Thymus (tissue), 14 donors: ENCODE measurements at places on chromosomes 2 and 18. TPM values are rescaled to one million over a fixed set of nuclear protein-coding genes. Genes with fewer than 3 reads are reported as not detected.

Gene IL36G
- total RNA-seq = 0.24 TPM

Gene PPP4R1
- 44.5 TPM for total RNA-seq

Gene GALNT13
- total RNA-seq = 0.28 TPM

Gene DDX18
- 78.3 TPM for total RNA-seq

Gene ELOA2
- not detected for total RNA-seq

Gene CNGA3
- total RNA-seq = 0.09 TPM

Gene USP40
- total RNA-seq = 16.1 TPM

Gene COL5A2
- 28.2 TPM for total RNA-seq

Gene ZNF396
- total RNA-seq = 1.7 TPM

Gene SLC23A3
- 0.47 TPM for total RNA-seq

DNA sequence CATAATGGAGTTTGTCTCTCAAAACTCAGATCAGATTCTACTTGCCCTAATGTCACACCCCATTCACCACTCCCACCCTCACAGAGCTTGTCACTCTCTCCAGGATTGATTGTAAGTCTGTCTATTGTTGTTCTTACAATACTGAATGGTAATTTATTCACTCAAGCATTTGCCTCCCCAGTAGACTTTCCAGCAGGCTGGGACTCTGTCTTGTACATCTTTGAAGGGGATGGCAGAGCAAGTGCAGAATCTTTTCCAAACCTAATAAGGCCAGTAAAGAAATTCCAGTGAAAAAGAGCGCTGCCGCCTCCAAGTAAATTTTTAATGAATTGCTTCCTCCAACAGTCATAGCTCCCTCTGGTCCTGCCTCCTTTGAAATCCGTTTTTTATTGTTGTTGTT is 56.9 kb downstream of the RBM43 start:
- H3K27ac ChIP-seq = no peak overlapping the region
- no peak overlapping the region for H3K4me3 ChIP-seq
- H3K27me3 ChIP-seq = no peaks in the 10 kb centered on the region
- no peaks in the 10 kb centered on the region for H3K36me3 ChIP-seq

- no peak for DNase-seq
- H3K27me3 ChIP-seq = no peaks in the 10 kb centered on the region
- H3K4me1 ChIP-seq = no peaks in the 10 kb centered on the region
- H3K27ac ChIP-seq = no peak overlapping the region
- peaks cover 51% of the 10 kb centered on the region for H3K36me3 ChIP-seq
- no peak overlapping the region for H3K4me3 ChIP-seq
Observed at GRCh38 chr2:172484253-172484652, 56.9 kb downstream of the ITGA6 start.

GRCh38 chr18:4333043-4333442 is 122.1 kb downstream of the DLGAP1 start:
- H3K4me3 ChIP-seq = no peak overlapping the region
- no peak for DNase-seq
- no peaks in the 10 kb centered on the region for H3K36me3 ChIP-seq
- H3K4me1 ChIP-seq = no peaks in the 10 kb centered on the region
- no peak overlapping the region for H3K27ac ChIP-seq

- H3K4me1 ChIP-seq = peaks cover 4% of the 10 kb centered on the region
- no peak overlapping the region for H3K27ac ChIP-seq
- H3K36me3 ChIP-seq = peaks cover 29% of the 10 kb centered on the region
- H3K27me3 ChIP-seq = no peaks in the 10 kb centered on the region
- DNase-seq = no peak
Observed at GRCh38 chr2:232336981-232337720, 41.4 kb upstream of the ALPP start.

DNA sequence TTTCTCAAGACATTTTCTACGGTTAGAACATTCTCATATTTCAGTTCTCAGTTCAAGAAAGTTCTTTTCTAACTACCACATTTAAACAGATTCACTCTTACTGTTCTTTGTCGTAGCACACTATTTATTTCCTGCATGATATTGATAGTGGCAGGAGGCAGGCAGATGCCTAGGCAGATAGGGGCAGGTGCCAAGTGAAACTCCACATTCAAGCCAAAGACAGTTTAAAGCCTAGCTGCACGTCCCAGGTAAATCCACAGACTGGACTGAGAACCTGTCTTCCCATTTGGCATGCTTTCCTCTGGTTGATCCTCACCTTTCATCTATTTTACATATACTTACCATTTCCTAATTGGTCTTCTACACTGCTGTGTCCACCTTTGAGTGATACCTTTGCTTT is 359.3 kb downstream of the TMX3 start:
- no peak overlapping the region for H3K27ac ChIP-seq
- no peaks in the 10 kb centered on the region for H3K27me3 ChIP-seq
- no peaks in the 10 kb centered on the region for H3K36me3 ChIP-seq
- H3K4me3 ChIP-seq = no peak overlapping the region
- no peak for DNase-seq

DNA sequence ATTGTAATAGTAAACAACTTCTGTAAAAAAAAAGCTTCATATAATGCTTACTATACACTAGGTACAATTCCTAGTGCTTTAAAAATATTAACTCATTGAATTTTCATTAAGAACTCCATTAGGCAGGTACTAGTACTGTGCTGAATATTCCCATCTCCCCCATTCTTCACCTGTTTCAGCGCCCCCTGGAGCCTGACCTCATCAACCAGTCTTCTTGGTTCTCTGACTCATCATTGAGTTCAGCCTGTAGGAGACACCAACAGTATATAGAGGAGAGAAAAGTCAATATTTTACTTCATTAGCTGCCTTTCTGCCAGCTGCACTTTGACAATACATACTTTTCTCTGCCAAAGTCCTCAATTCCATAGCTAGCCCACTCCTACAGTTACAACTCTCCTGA is 1009.9 kb upstream of the KLHL29 start:
- H3K27me3 ChIP-seq = no peaks in the 10 kb centered on the region
- no peaks in the 10 kb centered on the region for H3K4me1 ChIP-seq
- DNase-seq = no peak
- H3K36me3 ChIP-seq = no peaks in the 10 kb centered on the region

- H3K4me1 ChIP-seq = no peaks in the 10 kb centered on the region
- no peak overlapping the region for H3K27ac ChIP-seq
- H3K27me3 ChIP-seq = no peaks in the 10 kb centered on the region
- no peak for DNase-seq
Observed at GRCh38 chr2:102396012-102396411, 26.9 kb upstream of the IL18RAP start.

DNA sequence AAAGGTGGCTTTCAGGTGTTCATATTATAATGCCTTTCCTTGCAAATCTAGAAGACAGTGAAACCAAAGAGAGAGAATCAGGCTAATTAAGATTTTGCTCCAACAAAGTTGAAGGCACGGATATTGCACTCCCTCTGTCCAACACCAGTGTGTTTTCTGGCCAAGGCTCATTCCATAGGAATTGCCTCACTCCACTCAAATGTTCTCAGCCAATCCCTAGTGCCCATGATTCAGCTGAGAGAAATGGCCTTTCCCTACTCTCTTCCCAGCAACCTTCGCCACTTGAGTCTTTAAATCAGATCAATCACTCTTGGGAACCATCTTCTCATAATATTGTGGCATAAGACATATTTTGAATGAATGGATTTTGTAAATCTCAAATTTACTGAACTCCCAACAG is 768.2 kb upstream of the ACVR2A start:
- no peaks in the 10 kb centered on the region for H3K27me3 ChIP-seq
- no peak overlapping the region for H3K4me3 ChIP-seq
- H3K4me1 ChIP-seq = no peaks in the 10 kb centered on the region
- no peak for DNase-seq
- H3K36me3 ChIP-seq = no peaks in the 10 kb centered on the region

DNA sequence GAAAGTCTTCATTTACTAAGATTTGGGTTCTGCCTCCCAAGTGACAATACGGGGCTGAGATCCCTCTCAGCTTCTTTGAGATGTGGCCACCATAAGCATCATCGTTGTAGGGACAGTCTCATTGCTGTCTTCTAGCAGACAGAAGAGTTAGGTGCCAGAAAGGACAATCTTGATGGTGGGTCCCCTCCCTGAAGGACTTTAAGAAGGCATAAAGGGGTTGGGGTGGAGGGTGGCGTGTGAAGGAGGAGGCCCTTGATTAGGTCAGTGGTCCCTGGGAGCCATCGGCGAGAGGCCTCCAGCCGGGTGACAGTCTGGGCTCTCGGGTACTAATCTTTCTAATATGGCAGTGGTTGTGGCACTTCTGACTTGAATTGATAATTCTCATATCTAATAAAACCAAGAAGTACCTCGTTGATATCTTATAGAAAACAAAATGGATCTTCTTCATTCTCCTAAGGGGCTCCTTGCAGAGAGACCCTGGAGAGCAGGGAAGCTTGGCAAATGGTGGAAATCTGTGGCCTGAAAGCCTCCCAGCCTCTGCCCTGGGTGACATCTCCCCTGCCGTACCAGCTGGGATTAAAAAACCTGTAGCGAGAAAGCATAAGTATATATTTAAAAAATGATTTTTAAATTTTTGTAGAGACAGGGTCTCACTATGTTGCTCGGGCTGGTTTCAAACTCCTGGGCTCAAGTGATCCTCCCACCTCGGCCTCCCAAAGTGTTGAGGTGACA is 7.2 kb upstream of the PSMD1 start:
- peaks cover 15% of the 10 kb centered on the region for H3K4me1 ChIP-seq
- no peaks in the 10 kb centered on the region for H3K36me3 ChIP-seq
- no peak overlapping the region for H3K27ac ChIP-seq
- peaks cover 1% of the 10 kb centered on the region for H3K27me3 ChIP-seq
- DNase-seq = no peak

DNA sequence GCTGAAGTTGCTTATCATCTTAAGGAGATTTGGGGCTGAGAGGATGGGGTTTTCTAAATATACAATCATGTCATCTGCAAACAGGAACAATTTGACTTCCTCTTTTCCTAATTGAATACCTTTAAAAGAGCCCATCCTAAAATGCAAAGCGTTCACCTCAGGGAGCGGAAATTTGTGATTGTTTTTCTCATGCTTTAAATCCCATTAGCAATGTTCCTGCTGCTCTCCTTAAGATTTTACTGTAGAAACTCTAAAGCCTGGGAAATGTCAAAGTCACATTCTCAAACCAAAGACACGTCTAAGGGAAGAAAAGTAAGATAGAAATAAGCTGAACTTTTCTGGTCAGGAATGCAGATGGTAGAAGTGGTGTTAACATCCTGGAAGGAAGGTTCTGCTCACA is 285.8 kb upstream of the MAP2 start:
- DNase-seq = no peak
- H3K4me1 ChIP-seq = no peaks in the 10 kb centered on the region
- H3K36me3 ChIP-seq = no peaks in the 10 kb centered on the region
- no peak overlapping the region for H3K27ac ChIP-seq
- H3K27me3 ChIP-seq = no peaks in the 10 kb centered on the region
- H3K4me3 ChIP-seq = no peak overlapping the region

- no peak overlapping the region for H3K4me3 ChIP-seq
- no peaks in the 10 kb centered on the region for H3K36me3 ChIP-seq
- H3K27me3 ChIP-seq = no peaks in the 10 kb centered on the region
- DNase-seq = no peak
- no peak overlapping the region for H3K27ac ChIP-seq
- no peaks in the 10 kb centered on the region for H3K4me1 ChIP-seq
Observed at GRCh38 chr2:209762563-209762962, 9.1 kb upstream of the UNC80 start.

- no peaks in the 10 kb centered on the region for H3K27me3 ChIP-seq
- no peak overlapping the region for H3K4me3 ChIP-seq
- H3K4me1 ChIP-seq = no peaks in the 10 kb centered on the region
- H3K27ac ChIP-seq = no peak overlapping the region
- no peak for DNase-seq
- H3K36me3 ChIP-seq = no peaks in the 10 kb centered on the region
Observed at GRCh38 chr2:63023444-63023843, 27.2 kb upstream of the OTX1 start.

DNA sequence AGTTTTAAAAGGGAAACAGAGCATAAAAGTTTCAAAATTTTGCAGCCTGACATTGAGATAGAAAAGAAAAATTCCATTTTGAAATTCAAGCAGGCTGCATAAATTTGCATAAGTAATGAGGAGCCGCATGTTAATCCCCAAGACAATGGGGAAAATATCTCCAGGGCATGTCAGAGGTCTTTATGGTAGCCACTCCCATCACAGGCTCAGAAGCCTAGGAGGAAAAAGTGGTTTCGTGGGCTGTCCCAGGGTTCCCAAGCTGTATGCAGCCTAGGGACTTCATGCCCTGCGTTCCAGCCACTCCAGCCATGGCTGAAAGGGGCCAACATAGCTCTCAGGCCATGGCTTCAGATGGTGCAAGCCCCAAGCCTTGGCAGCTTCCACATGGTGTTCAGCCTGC is 108.8 kb downstream of the SLC4A10 start:
- H3K36me3 ChIP-seq = no peaks in the 10 kb centered on the region
- H3K27me3 ChIP-seq = no peaks in the 10 kb centered on the region
- H3K4me1 ChIP-seq = no peaks in the 10 kb centered on the region
- no peak overlapping the region for H3K27ac ChIP-seq

DNA sequence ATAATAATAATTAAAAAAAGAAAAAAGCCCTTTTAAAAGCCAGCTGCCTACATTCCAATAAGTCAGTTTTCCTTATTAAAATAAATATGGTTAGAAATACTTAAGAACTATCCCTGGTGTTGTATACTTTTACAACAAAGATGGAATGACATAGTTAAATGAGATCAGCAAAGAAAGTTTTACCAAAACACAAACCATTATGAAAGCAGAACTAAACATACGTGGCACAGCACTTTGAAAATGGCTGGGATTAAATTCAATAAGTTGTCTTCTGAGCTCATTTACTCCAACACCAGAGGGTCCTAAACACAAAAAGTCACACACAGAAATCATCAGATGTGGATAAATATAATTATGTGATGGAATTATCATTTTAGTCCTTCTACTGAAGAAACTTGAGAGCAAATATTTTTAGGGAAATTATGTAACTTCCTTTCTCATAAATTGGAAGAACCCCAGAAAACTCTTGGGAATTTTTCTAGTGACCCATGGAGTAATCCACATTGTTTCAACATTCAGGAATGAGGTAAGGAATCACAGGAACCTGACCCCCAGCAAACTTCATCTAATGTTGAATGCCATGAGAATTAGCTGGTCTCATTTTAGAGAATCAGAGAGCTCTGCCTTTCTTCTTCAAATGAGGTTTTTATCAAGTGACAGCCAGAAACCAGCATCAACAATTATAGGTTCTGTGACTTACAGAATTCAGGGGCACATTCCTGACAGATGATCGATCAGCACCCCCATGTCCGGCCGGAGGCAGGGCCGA is 11.5 kb upstream of the TMEM237 start:
- H3K4me3 ChIP-seq = no peak overlapping the region
- H3K4me1 ChIP-seq = no peaks in the 10 kb centered on the region
- H3K27me3 ChIP-seq = no peaks in the 10 kb centered on the region
- H3K36me3 ChIP-seq = no peaks in the 10 kb centered on the region

DNA sequence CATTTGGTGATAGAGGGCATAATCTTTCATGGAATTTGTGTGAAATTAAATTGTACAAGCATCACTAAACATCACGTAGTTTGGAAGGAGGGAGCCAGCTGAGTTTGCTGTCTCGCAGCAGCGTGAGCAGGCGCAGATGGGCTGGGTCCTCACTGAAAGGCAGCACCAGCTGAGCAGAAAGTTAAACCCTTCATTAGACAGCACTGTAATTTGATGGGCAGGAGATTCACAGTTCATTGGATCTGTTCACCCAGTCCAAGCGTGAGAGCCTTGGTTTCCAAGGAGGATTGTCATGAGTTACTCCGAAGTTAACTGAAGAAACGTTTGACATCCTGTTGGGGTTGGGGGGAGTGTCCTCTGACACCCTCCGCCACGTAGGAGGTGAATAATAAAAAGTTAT is 89.8 kb upstream of the NFATC1 start:
- no peak for DNase-seq
- H3K27me3 ChIP-seq = no peaks in the 10 kb centered on the region
- H3K4me3 ChIP-seq = no peak overlapping the region

- DNase-seq = no peak
- H3K27me3 ChIP-seq = no peaks in the 10 kb centered on the region
- H3K27ac ChIP-seq = no peak overlapping the region
- H3K4me3 ChIP-seq = no peak overlapping the region
Observed at GRCh38 chr18:48324651-48325050, 84.5 kb downstream of the ZBTB7C start.
